ENCODE measurements at places on chromosomes 4 and X.

GRCh38 chrX:39161611-39162255 is 360.5 kb downstream of the MID1IP1 start:
- DNase-seq = no peak

- DNase-seq = peak; percentile 69
Measured at GRCh38 chr4:26074712-26075430, 160.9 kb downstream of the SMIM20 start.

- DNase-seq = peak; percentile 83
Measured at GRCh38 chr4:663438-664428, 10.3 kb downstream of the ATP5ME start.

DNA sequence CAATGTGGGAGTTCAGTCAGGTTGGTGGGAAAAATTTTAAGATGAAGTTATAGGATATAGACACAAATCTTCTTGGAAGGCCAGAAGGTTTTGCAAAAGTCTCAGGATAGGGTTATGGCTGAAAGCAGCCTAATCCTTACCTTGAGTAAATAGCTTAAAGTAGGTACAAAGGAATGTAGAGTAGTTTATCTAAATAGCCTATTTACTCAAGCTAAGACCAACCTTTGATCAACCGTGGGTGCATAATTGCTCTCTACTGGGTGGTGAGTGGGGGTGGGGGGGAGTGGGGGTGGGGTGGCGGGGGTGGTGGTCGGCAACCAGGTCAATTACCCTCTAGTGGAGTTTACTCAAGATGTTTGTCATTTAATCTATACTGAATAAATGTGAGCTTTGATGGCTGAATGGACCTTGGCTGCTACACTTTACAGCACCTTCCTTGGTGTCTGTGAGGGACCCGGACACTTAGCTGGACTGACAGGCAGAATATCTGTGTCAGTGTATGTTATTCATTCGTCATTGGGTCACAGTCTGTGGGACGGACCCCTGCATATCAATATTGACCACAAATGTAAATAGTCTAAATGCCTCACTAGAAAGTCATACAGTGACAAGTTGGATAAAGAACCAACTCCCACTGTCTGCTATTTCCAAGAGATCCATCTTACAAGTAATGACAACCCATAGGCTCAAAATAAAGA is 545.7 kb upstream of the PABPC4L start:
- DNase-seq = no peak

GRCh38 chrX:12932244-12932643 is 25.8 kb downstream of the TLR8 start:
- DNase-seq = no peak

DNA sequence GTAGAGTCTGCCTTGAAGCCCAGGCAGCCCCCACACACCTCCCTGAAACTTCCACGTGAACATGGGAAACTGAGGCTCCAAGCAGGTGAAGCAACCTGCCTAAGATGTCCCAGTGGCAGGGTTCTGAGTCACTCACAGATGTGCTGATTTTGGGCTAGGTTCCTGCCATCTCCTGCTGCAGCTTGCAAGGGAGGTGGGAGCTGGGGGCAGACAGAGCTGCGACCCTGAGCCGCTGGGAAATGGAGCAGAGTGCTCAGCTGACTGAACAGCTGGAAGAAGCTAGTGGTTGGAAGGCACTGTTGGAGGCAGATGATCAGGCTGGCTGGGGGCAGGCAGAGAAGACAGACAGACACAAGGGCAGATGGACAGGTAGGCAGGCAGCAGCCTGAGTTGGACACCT is 3.6 kb upstream of the FATE1 start:
- DNase-seq = no peak

DNA sequence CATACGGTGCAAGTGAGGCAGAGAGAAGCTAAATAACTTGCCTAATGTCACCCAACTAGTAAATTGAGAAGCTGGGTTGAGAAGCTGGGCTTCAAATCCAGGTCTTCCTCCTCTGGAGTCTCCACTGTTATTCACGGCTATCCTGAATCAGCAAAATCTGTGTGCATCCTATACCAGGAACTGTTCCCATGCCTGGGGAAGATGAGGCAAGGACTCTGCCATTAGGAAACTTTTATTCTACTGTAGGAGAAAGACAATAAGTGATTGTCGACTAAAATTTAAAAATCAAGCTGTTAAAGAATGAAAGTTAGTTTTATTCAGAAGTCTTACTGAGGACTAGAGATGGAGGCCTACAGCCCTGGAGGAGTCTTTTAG is 872 bp upstream of the TEC start:
- DNase-seq = no peak

DNA sequence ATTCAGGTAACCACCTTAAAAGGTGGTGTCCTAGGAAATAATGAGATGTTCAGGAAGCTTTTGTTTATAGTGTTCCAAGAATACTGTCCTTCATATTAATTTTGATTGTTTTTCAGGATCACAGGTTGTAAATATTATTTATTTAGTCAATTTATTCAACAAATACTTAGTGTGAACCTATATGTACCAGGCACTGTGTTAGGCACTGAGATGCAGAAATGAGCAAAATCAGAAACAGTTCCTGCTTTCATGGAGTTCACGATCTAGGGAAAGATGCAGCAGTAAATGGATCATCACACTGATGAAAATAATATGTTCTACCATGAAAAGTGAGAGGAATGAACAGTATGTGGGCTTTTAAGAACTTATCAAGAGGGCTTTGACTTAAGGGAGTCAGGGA is 18.2 kb upstream of the PLA2G12A start:
- DNase-seq = no peak

- no peak for DNase-seq
Measured at GRCh38 chr4:53599632-53600031, 8.3 kb upstream of the LNX1 start.

DNA sequence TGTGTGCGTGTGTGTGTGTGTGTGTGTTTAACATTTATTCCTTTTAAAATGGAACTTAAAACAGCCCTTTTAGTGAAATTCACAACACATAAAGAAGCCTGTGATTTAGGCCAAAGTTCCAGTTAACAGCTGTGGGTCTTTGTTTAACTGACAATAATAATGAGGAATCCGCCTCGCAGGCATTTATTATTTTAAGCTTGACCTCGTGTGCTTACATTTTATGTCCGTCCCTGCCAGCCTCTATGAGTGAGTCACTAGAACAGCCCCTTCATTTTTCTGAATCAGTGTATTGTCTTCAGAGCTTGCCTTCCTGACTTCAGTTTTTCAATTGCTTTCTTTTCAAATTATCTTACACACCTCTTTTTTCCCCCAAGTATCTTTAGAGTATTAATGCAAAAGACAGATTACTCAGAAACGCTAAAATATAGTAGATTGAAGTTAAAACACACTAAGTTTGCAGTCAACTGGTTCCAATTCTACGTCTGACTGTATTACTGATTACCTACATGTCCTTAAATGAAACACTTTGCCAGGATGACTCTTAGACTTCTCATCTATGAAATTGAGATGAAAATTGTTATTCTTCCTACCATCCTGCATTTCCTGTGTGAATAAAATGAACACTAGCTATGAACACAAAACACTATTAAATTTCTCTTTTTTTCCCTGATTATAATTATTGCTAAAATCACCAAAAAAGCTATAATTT is 319.6 kb upstream of the HS3ST1 start:
- DNase-seq = no peak

DNA sequence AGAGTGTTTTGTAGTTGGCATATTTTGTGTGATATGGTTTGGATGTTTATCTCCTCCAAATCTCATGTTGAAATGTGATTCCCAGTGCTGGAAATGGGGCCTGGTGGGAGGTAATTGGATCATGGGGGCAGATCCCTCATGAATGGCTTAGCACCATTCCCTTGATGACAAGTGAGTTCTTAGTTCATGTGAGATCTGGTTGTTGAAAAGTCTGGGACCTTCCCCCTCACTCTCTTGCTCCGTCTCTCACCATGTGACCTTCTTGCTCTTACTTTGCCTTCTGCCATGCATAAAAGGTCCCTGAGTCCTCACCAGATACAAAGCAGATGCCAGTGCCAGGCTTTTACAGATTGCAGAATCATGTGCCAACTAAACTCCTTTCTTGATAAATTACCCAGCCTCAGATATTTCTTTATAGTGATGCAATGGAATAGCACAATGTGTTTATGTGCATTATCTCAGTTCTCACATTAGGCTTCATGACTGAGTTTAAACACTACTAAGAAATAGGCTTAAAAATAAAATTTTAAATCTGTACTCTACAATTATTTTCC is 1348.8 kb downstream of the STIM2 start:
- DNase-seq = no peak

- no peak for DNase-seq
Measured at GRCh38 chrX:20231598-20231997, 35.1 kb downstream of the RPS6KA3 start.

GRCh38 chrX:110692866-110693265 is 102.8 kb downstream of the CHRDL1 start:
- DNase-seq = no peak

DNA sequence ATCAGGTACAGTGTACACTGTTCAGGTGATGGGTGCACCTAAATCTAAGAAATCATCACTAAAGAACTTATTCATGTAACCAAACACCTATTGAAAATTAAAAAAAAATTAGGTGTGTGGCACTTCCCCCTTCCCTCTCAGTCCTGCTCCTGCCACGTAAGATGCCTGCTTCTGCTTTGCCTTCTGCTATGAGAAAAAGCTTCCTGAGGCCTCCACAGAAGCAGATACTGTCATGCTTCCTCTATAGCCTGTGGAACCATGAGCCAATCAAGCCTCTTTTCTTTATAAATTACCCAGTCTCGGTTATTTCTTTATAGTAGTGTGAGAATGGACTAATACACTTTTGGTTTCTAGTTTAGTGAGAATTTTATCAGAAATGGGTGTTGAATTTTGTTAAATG is 459.8 kb upstream of the DIPK2B start:
- no peak for DNase-seq

DNA sequence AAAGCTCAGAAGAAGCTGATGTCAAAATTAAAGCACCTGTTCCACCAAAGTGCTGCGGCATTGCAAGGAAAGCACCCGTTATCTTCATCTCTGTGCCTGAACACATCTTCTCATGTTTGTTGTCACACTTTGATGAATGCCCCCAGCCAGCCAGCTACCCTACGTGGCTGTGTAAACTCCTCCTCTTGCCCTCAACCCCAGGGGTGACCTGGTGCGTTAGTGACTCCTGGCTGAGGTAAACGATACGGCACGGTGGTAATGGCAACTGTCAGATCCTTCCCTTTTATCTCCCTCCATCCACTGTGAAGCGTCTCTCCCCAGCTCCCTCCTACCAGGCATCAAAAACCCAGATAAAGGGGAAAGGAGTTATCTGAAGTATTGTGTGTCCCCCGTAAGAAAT is 90.6 kb upstream of the WWC2 start:
- DNase-seq = no peak

DNA sequence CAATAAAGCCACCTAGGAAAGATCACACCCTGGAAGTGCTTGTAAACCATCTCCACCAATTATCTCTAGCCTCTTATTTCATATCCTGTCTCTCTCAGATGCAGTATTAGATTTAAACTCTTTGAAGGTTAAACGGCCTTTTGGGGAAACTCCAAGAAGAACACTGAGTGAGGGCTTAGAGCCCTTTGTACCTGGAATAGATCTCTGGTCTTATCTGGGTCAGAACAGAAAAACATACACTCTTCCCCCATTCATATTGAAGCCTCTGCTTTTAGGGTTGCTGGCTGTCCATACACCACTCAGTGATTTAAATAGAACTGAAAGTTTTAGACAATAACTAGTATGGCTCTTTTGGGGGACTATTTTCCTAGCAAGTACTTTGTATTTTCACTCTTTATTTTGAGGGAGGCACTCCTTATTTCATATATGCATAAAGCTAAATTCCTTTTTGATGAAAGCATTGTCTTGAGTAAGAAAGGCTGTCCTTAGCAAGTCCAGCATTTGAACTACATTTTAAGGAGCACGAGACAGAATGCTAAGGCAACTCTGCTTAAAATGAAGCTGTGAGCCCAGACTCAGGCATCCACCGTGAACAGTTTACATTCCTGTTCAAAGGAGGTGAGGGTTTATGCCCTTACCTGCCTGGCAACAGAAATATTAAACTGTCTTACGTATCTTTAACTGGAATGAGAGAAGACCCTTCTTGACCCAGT is 17.4 kb downstream of the YY2 start:
- no peak for DNase-seq

DNA sequence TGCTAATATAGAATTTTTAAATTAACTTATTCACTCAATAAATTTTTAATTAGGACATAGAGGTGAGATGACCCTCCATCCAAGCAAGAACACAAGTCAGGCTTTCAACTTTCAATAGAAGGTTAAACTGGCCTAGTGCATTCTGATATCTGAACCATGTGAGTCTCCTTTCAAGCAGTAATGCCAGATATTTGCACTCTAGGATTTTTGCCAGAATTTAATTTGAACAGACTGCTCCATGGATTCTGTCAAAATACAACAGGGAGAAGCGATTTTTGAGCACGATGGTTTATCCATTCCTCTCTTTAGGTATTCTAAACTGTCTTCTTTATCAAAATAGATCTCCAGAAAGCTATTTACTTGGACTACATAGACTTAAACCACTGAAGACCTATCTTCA is 72.0 kb upstream of the DCLK2 start:
- DNase-seq = no peak

DNA sequence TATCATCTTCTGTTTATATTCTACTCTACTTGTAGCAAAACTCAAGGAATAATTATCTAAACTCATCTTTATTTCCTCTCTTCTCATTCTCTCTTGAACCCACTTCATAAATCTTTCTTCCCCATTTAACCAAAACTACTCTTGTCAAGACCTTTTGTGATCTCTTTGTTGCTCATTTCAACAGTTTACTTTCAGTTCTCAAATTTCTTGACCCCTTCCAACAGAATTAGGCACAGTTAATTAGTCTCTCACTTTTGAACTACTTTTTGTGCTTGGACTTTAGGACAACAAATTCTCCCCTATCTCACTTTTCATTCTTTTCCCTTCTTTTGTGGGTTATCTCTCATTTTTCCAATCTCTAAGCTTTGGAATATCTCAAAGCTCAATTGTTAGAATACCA is 27.4 kb upstream of the CAMK2D start:
- DNase-seq = no peak

DNA sequence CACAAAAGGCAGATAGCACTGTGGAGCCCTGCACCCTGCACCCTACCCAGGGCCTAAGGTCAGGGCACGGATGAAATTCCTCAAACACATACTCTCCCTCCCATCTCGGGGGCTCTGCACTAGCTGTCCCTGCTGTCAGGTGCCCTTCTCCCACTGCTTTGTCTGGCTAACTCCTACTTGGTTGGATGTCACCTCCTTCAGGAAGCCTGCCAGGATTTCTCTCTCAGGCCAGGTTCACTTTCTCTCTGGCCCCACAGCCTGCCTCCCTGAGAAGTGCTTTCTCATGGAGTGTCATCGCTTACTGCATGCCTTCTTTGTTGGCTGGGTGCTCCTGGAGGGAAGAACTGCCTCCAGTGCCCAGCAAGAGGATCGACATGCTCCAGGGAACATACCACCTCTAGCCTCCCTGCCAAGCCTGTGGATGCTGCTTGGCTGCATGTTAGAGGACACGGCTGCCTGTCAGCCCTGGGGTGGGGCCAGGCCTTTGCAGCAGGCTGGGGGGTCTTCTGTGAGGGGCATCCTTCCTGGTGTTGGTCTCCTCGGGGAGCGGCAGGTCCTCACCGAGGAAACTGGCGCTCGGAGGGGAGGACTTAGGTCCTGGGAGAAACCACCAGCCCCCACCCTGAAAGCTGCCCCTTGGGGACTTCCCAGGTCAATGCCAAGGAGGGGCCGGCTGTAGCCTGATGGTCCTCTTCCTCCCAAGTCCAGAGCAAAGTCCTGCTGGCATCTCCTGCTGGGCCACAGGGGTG is 15.0 kb downstream of the ABLIM2 start:
- no peak for DNase-seq
